ENCODE measurements at places on chromosomes 11 and 22.
A peak's percentile ranks its signal among the peaks of the same experiment; 100 is the strongest.

- DNase-seq, result no peak
Observed at GRCh38 chr22:37416827-37417226, 10.5 kb downstream of the ELFN2 start.

DNA sequence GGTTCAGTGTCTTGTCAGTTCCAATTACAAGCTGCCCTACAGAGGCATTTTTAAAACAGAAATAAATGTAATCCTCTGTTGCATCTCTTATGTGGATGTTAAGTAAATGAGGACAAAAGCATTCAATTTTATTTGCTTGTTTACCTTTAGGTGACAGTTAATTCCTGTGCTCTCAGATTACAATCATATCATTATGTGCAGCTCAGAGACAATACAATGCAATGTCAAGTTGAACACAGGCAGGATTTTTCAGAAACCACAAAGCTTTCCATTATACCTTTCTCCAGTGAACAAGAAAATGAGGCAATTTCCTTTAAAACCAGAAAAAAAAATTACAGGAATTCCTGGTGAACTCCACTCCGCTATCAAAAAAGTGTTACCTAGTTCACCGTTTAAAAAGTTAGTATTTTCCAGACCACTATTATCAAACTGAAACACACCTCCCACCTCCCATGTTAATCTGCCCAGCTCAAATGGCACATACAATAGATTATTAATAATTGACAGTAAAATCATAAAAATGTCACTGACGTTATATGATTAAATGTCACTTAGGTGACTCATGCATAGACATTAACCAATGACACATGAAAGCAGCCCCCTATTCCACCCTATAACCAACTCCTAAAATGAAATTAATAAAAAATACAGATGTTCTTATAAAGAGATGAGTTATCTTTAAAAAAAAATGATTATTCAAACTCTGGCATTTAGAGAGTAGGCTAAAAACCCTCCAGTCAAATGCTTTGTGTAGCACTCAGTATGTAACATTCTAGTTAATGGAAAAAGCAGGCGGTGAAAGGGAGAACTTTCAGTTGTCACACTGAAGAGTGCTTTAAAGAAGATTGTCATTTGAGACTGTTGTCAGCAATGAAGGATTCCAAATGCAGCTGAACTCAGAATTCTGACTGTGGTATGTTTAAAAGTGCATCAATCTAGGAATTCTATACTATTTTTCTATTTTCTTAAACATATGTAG, 98.6 kb downstream of the MUC15 start:
- DNase-seq, result no peak

GRCh38 chr11:61760946-61761345, 8.5 kb downstream of the MYRF start:
- no peak for DNase-seq

DNA sequence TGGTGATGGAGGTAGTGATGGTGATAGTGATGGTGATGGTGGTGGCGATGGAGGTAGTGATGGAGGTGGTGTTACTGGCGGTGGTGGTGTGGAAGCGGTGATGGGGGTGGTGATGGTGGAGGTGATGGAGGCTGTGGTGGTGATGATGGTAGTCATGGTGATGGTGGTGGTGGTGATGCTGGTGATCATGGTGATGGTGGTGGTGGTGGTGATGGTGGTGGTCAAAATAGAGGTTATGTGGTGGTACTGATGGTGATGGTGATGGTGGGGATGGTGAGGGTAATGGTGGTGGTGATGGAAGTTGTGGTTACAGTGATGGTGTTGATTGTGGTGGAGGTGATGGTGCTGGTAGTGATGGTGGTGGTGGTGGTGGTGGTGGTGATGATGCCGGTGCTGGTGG, 199.2 kb downstream of the IGLL1 start:
- no peak for DNase-seq

- peak; percentile 84 for DNase-seq
Observed at GRCh38 chr11:132685174-132685611, 847.1 kb downstream of the OPCML start.

DNA sequence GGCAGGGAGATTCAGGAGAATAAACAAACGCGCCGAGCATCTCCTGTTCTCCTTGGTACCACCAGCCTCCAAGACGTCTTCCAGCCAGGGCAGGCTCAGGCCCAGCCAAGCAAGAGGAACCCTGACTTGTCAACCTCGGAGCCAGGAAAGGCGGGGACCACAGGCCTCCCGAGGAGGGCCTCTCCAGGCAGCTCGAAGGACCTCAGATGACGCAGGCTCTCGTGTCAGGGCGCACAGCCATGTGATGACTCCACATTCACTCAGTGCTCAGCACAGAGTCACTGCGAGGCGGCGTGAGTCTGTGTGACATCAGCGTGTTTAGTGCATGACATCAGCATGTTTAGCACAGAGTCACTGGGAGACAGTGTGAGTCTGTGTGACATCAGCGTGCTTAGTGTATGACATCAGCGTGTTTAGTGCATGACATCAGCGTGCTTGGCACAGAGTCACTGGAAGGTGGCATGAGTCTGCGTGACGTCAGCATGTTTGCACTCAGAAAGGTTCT, 241.4 kb downstream of the BRD1 start:
- no peak for DNase-seq

DNA sequence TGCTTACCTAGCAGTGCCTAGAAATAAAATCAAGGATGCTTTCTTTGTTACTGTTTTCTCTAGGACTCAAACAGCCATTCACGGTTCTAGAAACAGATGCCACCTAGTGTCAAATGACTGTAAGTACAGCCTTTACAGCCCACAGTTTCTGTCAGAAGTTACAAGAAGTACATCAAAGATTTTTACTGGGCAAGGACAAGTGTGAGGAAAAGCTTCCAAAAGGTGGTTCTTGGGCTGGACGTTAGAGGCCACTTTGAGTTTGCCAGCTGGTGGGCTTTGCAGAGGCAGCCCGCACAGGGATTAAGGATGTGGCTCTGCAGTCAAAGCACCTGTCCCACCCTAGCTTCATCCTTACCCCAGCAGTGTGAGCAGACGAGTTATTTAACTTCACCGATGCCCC, 6.9 kb downstream of the KMT5B start:
- no peak for DNase-seq

DNA sequence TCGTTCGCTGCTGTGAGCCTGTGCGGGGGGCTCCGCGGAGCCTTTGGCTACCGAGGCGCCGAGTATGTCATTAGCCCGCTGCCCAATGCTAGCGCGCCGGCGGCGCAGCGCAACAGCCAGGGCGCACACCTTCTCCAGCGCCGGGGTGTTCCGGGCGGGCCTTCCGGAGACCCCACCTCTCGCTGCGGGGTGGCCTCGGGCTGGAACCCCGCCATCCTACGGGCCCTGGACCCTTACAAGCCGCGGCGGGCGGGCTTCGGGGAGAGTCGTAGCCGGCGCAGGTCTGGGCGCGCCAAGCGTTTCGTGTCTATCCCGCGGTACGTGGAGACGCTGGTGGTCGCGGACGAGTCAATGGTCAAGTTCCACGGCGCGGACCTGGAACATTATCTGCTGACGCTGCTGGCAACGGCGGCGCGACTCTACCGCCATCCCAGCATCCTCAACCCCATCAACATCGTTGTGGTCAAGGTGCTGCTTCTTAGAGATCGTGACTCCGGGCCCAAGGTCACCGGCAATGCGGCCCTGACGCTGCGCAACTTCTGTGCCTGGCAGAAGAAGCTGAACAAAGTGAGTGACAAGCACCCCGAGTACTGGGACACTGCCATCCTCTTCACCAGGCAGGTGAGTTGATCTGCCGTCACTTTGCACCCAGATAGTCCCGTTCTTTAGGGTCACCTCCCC, 1.0 kb downstream of the ADAMTS15 start:
- no peak for DNase-seq

DNA sequence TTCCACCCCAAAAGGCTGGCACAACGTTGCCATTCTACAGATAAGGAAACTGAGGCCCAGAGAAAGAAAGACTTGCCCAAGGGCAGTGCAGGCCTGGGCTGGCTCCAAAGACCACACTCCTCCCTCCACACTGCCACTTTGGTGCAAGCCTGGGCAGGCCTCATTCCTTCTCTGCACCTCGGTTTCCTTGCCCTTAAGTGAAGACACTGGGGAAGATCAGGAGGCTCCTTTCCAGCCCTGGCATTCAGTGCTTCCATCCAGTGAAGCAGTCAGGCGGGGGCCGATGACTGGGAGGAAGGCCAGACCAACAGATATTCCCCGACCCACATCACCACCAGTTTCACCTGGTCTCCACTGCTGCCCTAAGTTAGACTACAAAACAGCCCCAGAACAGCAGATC, 18.3 kb upstream of the TCF20 start:
- DNase-seq, result no peak

DNA sequence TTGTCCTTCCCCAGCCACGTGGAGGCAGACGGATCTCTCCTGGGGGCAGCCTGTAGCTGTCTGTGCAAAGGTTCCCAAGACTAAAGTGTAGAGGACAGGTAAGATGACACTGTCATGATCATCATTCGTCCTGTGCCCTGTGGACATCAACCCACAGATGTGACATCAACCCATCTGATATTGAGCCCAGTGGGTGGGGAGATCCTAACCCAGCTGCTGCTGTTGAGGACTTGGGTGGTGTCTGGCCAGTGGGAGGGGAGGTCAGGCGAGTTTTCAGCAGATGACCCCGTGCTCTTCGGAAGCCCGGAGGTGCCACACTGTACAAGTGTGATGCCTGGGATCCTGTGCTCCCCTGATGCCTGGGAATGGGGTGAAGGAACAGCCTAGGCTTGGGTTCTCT, 1.2 kb upstream of the GAL start:
- DNase-seq, result no peak

- DNase-seq, result no peak
Observed at GRCh38 chr22:24370401-24370800, 57.0 kb upstream of the ADORA2A start.

GRCh38 chr22:35637254-35637653, 11.0 kb upstream of the APOL6 start:
- no peak for DNase-seq

- peak; percentile 14 for DNase-seq
Observed at GRCh38 chr11:14148653-14149273, 186.2 kb downstream of the SPON1 start.

DNA sequence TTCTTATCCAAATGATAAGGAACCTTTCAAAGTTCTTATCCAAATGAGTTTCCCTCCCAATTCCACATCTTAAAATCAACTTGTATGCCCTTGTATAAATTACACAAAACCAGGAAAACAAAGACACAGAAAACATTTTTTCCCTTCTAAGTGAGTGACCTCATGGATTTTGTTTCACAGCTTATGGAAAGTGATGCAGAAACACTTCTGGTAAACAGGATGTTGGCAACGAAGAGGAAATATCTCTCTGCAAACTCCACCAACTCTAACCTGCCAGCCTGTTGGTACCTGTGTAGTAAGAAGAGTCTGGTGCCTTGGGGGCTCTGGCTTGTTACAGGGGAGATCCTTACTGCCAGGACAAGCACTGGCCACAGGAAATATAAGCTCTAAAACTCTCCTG, 57.0 kb downstream of the CELSR1 start:
- DNase-seq, result no peak

DNA sequence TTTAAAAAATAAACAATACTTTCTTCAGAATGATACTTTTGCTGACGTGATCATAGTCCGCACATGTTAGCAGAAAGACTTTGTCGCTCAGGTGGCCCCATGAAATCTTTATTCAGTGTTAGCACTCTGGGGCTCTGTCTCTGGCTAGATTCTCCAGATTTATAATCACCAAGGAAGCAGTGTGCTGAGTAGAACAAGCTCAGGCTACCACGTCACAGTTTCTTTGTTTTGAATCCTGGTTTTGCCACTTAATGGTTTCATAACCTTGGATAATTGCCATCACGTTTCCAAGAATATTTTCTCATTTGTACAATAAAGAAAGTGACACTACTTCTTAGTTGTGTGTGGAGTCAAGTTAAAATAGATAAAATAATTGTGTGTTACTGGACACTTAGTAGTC, 3.9 kb upstream of the MUC15 start:
- no peak for DNase-seq

GRCh38 chr11:1707751-1708150, 10.8 kb downstream of the KRTAP5-6 start:
- DNase-seq, result no peak

GRCh38 chr11:13595166-13595565, 73.3 kb upstream of the FAR1 start:
- peak; percentile 57 for DNase-seq

GRCh38 chr11:79076526-79077115, 364.2 kb downstream of the TENM4 start:
- peak; percentile 10 for DNase-seq

GRCh38 chr11:35662649-35663407, at the start of gene TRIM44:
TSS of gene TRIM44 (plus strand) at chr11:35662775. CDS start at chr11:35663112, 337 bp downstream.
- DNase-seq, result peak; percentile 63

- DNase-seq, result no peak
Observed at GRCh38 chr11:71221201-71221600, 31.2 kb downstream of the SHANK2 start.

- peak; percentile 80 for DNase-seq
Observed at GRCh38 chr11:93905384-93905783, 55.0 kb upstream of the VSTM5 start.

GRCh38 chr22:25172153-25172552, 27.5 kb upstream of the CRYBB3 start:
- no peak for DNase-seq

- DNase-seq, result no peak
Observed at GRCh38 chr11:87300640-87301380, 263.1 kb downstream of the TMEM135 start.

DNA sequence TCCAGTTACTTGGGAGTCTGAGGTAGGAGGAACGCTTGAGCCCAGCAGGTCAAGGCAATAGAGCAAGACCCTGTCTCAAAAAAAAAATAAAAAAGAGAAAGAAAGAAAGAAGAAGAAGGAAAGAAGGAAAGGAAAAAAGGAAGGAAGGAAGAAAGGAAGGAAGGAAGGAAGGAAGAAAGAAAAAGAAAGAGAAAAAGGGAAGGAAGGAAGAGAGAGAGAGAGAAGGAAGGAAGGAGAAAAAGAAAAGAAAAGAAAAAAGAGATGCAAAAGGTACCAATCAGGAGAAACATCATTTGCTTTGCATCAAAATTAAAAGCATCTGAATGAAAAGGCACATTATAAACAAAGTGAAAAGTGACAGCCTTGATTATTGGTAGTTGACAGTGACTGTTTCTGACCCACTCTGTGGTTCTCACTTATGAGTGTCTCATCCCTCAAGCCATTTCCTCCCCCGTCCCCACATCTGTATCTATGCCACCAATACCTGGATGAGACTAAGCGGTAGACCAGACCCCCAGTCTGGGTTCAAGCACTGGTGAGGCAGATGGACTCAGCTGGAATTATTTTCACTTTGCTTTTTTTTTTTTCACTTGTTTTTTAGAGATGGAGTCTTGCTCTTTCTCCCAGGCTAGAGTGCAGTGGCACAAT, 33.0 kb upstream of the XBP1 start:
- DNase-seq, result no peak

GRCh38 chr11:21564095-21564494, 628.8 kb upstream of the ANO5 start:
- DNase-seq, result no peak

- no peak for DNase-seq
Observed at GRCh38 chr11:113725407-113725806, 19.3 kb upstream of the TMPRSS5 start.

GRCh38 chr11:107598225-107599139, 7.5 kb downstream of the ELMOD1 start:
- no peak for DNase-seq

- DNase-seq, result no peak
Observed at GRCh38 chr11:73055655-73056354, 86.3 kb downstream of the FCHSD2 start.

GRCh38 chr11:3684129-3684818, 13.1 kb upstream of the CHRNA10 start:
- DNase-seq, result no peak

GRCh38 chr11:32562839-32563599, 20.6 kb upstream of the EIF3M start:
- no peak for DNase-seq

Data from HS-5 (cell line).